ENCODE measurements at places on chromosomes 4 and X.

DNA sequence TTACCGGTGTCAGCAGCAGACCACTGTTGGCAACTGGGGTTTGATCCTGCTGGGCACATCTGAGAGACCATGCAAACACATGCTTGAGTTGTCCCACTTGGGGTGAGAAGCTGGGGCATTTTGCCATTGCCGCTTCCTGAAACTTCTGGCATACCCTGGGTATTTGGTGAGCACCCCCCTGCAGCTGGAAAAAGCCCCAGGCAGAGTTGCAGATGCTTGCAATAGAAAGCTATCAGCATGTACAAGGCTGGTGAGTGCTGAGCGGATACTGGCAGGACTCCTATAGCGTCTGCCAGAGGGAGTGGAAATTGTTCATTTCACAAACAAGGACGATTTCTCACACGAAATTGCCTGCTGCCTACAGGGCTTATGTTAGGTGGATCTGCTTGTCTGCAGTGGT is 32.3 kb downstream of the SUPT20HL1 start:
- DNase-seq = no peak

- DNase-seq = no peak
These were observed 94.2 kb downstream of the GPAT3 start for GRCh38 chr4:83629945-83630721.

DNA sequence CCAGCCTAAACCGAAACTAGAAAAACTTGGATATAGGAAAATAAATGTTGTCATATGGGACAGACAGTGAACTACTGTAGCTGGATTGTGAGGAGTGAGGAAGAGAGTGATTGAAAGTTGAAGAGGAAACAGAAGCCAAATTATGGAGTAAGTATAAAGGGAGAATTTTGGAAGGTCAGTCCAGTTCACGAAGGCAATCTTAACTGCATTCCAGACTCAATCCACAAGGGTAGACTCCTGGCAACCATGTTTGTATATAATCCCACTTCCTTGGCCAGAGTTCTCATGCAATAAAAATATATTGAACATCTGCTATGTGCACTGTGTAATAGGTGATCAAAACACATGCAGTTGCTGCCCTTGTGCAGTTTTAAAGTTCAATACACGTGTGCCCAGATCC is 58.6 kb upstream of the CAMK2D start:
- DNase-seq = no peak

GRCh38 chr4:123127218-123127617 is 204.8 kb upstream of the NUDT6 start:
- no peak for DNase-seq

DNA sequence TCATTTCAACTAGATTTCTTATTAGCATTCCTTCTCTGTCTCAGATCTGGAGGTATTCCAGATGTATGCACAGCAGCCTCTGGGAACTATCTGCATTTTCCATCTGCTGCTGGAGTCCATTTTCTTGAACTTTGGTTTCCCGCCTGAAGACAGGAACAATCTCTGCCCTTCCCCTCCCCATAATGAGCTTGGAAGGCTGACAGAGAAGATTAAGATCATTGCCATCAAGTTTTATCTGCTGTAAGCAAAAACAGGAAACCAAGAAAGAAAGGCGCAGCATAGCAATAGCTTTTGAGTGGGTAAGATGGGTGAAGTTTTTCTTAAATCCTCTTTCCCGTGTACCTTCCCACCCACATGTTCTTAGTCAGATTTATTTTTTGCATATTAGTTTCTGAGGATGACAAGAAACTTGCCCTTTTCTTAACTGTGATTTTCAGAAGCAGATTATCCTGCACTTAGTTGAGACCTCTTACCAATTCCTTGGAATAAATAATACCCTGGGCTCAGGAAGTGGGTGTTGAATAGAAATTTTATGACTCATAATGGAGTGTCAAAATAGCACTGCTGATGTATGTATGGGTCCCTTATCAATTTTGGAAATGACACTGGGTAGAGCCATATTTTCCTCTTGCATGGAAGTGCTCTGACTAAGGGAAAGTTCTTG is 78.3 kb downstream of the CT47B1 start:
- DNase-seq = no peak

DNA sequence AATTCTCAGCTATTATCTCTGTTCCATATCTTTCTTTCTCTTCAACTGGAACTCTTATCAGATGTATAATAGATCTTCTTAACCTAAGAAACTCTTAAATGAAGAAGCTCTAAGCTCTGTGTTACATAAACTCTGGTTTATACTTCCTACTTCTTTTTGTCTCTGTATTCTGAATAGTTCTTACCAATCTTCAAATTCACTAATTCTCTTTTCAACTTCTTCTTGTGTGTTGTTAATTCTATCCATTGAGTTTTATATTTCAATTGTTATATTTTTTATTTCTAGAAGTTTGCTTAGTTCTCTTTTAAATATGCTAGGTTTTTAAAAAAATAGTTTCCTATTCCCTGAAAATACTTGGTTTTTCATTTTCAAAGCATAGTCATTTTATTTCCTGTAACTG is 13.2 kb upstream of the MMAA start:
- DNase-seq = no peak

DNA sequence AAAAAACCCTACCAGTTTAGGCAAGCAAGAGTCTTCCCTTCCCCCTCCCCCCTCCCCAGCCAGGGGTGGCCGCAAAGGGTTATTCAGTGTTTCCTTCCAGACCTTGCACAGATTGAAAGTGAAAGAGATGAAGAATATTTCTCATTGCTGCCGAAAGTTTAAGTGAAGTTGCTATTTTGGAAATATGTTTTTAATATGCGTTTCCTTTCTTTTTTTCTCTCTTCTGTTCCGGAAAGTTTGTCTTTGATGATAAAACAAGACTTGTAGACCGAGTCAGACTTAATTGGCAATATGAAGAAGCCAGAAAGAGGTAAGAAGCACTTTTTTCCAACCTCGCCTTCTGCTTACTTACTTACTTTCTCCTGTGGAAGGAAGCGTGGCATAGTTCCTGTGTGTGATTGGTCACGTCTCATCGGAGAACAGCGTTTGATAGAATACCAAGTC is 58.5 kb upstream of the CLCN4 start:
- peak; percentile 52 for DNase-seq

GRCh38 chrX:93932471-93933220 is 258.6 kb downstream of the FAM133A start:
- DNase-seq = no peak

DNA sequence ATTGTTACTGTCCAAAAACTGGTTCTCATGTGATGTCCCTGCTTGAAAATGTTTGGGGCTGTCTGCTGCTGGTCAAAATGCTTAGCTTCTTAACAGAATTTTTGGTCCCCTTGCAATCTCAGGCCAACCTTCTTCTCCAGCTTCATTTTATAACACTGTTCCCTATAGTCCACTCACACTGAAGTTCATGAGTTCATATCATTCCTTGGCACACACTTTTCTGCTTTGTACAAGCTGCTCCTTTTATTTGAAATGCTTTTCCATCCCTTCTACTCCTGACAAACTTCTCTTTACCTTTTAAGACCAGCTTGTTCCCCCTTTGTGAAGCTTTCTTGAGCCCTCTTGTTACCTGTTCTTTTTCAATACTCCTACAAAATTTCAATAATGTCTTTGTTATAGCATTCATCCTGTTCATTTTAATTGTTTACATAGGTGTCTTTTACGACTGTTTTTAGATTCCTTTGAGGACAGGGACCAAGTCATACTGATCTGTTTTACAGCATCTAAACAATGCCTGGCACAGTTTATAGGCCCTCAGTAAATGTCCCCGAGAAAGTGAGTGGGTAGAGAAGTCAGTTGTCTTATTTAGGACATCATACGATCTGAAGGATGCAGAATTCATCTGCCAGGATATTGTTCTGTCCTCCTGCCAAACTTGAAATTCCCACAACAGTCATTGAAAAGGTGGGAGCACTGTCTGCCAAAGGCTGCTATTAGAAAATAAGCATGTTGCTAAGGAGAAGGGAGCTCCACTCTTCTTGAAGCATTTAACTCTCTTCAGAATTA is 134.4 kb upstream of the BMPR1B start:
- no peak for DNase-seq

GRCh38 chr4:56804551-56804950 is 16.9 kb downstream of the SPINK2 start:
- no peak for DNase-seq

- no peak for DNase-seq
These were observed 102.1 kb downstream of the ITIH6 start for GRCh38 chrX:54695816-54696487.

GRCh38 chr4:5798462-5798861 is 87.5 kb downstream of the EVC start:
- DNase-seq = no peak

GRCh38 chr4:139685180-139685579 is 19.6 kb downstream of the MGST2 start:
- no peak for DNase-seq

- DNase-seq = no peak
These were observed 53.0 kb upstream of the CRMP1 start for GRCh38 chr4:5945936-5946335.
